ENCODE measurements at places on chromosomes 3 and 15.
A peak's percentile ranks its signal among the peaks of the same experiment; 100 is the strongest.

DNA sequence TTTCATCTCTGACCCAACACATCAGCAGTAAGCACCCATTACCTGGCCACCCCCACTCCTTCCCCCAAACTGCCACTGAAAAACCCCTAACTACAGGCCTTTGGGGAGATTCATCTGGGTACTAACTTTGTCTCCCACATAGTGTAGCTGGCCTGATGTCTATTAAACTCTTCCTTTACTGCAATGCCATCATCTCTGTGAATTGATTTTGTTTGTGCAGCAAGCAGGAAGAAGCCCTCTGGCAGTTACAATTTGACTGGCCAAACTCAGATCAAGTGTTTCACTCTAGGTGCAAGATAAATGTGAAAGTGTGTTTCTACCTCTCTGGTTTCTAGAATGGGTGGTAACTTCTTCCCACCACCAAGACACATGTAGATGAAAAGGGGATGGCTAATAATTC, 26.7 kb upstream of the OR5K4 start:
- DNase-seq = no peak

DNA sequence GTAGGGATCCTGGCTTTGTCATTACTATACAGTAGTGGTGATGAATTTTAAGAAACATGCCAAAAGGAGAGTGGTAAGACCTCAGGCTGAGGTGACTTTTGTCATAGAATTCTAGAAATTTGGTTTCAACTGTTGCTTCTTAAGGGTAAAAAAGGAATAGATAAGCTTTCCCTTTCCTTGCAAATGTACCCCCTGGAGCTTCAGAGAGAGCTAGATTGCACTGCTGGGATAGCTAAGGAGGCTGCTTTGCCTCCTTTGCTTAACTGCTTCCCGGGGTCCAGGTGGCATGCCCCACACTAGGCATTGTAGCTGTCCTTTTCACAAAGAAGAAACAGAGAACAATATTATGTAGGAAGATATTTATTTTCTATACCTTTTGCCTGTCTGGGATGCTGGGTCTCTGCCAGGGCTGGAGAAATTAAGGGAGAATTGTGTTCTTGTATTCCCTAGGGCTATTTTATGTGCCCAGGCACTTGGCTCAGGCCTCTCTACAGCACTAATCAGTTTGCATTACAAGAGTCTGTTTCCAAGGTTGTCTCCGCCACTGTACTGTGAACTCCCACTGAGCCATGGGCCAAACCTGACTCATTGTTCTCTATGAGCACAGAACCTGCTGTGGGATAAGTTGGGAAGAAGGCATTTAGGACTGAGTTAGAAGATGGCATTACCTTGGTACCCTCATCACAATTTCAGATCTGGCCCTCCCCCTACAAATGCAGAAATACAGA, 460.0 kb downstream of the PDCD6IP start:
- DNase-seq = no peak

GRCh38 chr3:24389108-24390090, 105.3 kb downstream of the THRB start:
- no peak for DNase-seq

GRCh38 chr3:71469138-71469435, 114.4 kb downstream of the FOXP1 start:
- no peak for DNase-seq

DNA sequence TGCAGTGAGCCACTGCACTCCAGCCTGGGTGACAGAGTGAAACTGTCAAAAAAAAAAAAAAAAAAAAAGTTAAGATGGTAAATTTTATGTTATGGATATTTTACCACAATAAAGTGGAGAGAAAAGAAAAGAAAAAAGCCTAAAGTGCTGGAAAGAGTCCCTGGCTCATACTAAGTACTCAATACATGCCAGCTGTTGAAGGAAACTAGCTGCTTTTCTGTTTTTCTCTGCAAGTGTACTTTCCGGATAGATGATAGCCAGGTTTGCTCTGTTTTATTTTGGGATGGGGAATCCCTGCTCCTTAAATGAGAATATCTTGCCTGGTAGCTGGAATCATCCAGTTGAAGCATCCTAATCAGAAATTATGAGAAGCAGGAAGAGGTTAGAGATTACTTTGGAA, 10.9 kb downstream of the EID1 start:
- DNase-seq = no peak

DNA sequence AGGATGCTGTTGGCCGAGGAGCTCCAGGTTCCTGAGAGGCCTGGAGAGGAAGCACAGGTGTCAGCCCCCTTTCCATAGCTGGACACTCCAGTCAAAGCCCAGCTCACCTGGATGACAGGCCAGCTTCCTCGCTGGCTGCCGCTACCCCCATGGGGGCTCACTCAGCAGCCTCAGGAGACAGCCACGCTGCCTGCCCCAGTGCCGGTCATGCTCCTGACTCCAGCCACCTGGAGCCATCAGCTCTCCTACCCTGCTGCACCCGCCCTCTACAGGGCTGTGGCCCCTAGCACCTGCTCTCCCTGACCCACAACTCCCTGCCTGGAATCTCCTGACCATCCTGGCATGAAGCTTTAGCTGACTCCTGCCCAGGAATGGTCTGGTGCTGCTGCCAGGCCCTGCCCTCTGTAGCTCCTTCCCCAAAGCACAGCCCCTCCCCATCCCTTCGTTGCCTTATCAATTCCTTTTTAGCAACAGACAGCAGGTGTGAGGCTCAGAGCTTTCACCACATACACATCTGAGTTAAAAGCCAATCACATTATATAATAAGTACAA, 94.2 kb downstream of the NUP210 start:
- DNase-seq = peak; percentile 67

DNA sequence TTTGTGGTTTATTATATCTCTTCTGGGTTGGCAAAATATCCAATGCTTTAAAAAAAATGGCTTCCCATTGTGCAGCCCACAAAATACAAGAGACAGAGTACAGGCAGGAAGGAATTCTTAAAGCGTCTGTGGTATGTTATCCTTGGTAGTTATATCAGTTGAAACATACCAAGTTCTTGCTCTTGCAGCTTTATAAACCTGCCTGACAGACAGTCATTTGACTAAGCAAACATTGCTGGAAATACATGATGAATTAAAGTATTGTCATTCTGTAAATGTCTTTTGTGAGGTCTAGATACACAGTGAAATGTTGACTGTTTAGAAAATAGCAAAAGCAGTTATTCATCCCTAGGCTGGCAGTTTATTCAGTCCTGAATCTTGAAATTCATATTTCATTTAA, 44.8 kb upstream of the MAP3K13 start:
- no peak for DNase-seq

DNA sequence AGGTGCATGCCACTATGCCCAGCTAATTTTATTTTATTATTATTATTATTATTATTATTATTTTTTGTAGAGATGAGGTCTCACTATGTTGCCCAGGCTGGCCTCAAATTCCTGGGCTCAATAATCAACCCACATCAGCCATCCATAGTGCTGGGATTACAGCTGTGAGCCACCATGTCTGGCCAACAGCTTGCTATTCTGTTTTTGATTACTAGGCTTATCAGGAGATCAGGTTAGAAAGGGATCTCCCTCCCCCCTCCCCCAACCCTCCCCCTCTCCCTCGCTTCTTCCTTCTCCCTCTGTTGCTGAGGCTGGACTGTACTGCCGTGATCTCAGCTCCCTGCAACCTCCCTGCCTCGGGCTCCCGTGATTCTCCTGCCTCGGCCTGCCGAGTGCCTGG, 8.6 kb downstream of the CLN6 start:
- DNase-seq = no peak

- DNase-seq = no peak
Observed at GRCh38 chr15:69482686-69483256, 30.2 kb downstream of the RPLP1 start.

DNA sequence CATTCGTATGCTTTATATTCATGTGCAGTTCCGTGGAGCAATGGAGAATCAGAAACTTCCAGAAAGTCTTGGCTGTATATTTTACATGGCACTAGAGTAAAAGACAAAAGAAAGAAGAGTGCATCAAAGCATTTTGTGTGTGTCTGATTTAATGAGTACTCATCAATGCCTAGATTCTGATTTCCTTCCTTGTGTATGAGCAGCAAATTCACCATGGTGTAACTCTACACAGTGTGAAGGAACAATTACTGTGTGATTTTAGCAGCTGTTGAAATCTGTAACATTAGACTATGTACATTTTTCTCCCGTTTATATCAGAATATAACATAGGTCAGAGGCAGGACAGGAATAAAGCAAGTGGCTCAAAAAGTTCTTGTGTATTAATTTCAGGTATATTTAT, 102.0 kb upstream of the TSC22D2 start:
- DNase-seq = no peak

- no peak for DNase-seq
Observed at GRCh38 chr15:85692873-85693272, 101.9 kb downstream of the KLHL25 start.

- DNase-seq = no peak
Observed at GRCh38 chr3:50194903-50195500, 3.6 kb downstream of the GNAT1 start.

All from NCI-H1417 treated with DMSO at 0.1 percent for 48 hours (cell line).